ENCODE measurements at places on chromosomes 1 and 21.

GRCh38 chr21:34707876-34708325 lies 39.1 kb downstream of the CLIC6 start:
- DNase-seq: no peak

GRCh38 chr21:26405735-26406361 lies 167.2 kb downstream of the CYYR1 start:
- DNase-seq: no peak

DNA sequence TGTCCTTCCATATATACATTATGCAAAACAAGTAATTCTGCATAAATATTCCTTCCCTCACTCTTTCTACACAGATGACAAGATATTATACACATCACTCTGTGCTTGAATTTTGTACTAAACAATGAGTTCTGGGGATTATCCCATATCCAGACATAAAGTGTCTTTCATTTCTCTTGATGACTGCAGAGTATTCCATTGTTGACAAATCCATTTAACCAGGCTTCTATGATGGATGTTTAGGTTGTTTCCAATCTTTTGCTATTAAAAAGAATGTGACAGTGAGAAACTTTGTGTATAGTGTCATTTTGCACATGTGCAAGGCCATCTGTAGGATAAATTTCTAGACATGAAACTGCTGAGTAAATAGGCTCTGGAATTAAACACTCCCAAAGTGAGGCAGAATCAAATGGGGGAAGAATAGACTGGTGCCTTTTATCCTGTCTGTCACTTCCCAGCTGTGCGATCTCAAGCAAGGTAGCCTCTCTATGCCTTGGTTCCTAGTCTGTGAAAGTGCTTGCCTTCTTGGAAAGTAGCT lies 29.9 kb upstream of the ATP2B4 start:
- no peak for DNase-seq

DNA sequence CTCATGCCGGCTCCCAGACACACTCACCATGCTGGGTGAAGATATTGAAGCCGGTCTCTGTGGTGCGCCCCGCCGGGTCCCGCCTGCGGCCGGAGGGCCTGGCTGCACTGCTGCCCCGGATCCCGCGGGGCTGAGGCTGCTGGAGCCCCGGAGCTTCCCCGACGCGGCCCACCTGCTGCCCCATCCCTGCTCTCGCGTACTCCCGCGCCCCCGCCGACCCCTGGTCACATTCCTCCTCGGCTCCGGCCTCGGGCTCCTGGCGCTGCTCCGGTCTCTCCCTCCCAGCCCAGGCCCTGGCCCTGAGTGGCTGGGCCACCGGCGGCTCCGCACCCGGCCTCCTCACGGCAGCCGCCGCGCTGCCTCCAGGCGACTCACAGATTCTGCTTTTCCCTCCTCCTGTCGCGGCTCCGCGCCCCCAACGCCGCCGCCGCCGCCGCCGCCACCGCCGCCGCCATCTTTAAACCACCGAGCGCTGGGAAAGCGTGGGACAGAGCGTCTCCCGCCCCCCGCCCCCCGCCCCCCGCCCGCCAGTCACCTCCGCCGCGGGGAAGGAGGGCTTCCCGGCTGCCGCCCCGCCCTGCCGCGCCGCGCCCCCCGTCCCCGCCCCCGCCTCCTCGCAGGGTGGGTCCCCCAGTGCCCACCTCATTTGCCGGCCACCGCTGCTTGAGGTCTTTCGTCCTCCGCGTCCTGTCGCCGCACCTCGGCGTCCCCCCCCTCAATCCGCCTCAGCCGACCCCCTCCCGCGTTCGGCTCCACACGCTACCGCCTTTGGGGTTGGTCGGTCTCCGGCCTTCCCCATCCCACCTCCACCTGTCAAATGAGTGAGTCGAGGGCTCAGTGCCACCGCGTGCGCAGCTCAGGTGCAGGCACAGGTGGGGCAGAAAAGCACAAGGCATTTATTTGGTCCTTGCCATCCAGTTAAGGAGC lies at the start of gene ABL2:
Gene ABL2, minus strand, starts transcription at position 464 of the 927 bp plus-strand sequence. Its CDS starts 280 bp downstream, at position 184.
- DNase-seq: peak; percentile 62
